Stimulated activated CD4-positive, alpha-beta T cell treated with anti-CD3 and anti-CD28 coated beads, Interleukin-4, amount 100 ng/mL, for 48 hours (primary cell): ENCODE measurements at places on chromosomes 6 and 20.

- no peak for DNase-seq
These were observed 16.1 kb upstream of the UNC93A start for GRCh38 chr6:167275001-167275400.

DNA sequence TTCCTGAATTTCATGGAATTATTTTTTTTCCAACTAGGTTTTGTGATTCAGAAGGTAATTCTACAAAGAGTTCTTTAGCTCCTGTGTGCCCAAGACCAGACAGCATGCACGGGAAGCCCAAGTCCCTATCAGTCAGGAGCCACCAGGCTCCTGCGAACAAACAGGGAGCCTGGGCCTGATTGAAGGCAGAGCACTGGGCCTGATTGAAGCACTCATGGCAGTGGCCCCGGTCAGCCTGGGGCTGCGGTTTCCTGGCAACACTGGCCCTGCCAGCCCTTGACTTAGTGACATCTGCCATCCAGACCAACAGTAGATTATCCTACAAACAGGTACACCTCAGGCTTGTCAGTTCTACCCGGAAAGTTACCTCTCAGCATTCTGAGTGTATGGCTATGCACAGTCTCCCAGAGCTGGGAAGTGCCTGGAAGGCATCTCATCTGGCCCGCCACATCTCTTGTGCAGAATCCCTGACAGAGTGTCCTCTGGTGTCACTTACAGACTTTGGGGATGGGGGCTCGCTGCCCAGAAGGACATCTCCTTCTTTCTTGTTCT is 133.8 kb downstream of the VEGFA start:
- no peak for DNase-seq

GRCh38 chr6:89118931-89119330 is 1.1 kb upstream of the SRSF12 start:
- DNase-seq, result no peak

DNA sequence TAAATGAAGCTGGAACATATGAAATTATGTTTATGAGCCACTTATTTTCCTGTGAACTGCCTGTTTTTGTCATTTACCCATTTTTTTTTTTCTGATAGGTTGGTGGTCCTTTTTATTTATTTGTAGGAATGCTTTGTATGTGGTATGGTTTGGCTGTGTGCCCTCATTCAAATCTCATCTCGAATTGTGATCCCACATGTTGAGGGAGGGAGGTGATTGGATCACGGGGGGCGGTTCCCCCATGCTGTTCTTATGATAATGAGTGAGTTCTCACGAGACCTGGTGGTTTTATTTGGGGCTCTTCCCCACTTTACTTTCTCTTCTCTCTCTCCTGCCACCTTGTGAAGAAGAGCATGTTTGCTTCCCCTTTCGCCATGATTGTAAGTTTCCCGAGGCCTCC is 77.3 kb downstream of the CDH26 start:
- no peak for DNase-seq

GRCh38 chr20:401682-402495 is 6.2 kb upstream of the RBCK1 start:
- no peak for DNase-seq

GRCh38 chr6:160378882-160379281 is 30.7 kb downstream of the SLC22A3 start:
- DNase-seq, result no peak

GRCh38 chr6:144160431-144161005 is 10.2 kb downstream of the STX11 start:
- DNase-seq, result no peak

- no peak for DNase-seq
These were observed at the start of gene CGA for GRCh38 chr6:87095087-87095509. CGA (minus strand) TSS chr6:87095106; CDS start chr6:87088200, 6,906 bp downstream.

DNA sequence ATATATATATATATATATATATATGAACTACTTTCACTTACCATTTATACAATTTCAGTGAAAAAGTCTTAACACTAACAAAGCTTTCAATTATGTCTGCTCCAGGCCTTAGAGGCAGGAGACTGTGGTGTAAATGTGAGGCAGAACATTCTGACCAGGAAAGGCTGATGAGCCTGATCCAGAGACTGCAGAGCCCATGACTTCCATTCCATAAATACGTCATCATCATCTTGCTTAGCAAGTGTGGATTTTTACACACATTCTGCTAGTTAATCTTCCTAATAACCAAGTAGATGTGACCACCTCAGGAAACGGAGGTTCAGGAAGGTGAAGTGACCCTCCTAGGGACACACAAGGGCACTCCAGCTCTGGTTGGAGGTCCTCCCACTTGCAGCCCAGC is 14.9 kb downstream of the TRERF1 start:
- DNase-seq, result no peak

DNA sequence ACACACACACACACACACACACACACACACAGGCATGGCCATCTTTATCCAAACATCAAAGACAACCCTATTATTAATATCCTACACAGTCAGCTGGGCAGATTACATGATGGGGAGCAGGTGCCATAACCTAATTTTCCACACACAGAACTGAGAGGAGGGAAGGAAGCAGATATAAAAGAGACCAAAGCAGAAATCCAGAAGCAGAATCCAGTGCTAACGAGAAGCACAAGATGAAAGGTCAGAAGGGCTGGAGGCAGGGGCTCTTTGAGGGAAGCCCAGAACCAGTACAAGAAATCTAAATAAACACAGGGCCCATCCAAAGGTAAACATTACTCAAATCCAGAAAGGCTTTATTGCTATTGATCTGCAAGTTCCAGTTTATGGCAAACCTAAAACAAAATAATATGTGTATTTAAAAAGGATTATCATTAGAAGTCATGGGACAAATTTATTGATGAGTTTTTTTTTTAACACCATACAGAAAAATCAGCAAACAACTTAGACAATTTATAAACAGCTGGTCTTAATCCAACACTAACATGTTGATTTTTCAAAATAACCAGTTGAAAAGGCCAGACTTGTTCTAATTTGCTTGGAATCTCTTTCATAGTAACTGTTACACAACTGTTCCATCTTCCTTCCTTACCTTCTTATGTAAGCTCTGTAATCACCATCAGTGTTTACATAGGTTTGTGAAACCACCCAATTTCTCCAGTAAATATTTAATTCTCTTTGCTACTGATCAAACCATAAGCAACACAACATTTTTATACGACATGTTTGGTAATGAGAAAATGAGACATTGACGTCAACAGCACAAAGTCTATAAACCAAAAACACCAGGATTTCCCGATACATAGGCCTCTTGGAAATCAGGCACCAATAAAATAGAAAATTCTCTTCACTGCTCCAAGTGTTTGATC is 34.2 kb downstream of the SLC23A2 start:
- DNase-seq, result no peak

- DNase-seq, result no peak
These were observed 122.3 kb downstream of the CEBPB start for GRCh38 chr20:50312682-50313521.

DNA sequence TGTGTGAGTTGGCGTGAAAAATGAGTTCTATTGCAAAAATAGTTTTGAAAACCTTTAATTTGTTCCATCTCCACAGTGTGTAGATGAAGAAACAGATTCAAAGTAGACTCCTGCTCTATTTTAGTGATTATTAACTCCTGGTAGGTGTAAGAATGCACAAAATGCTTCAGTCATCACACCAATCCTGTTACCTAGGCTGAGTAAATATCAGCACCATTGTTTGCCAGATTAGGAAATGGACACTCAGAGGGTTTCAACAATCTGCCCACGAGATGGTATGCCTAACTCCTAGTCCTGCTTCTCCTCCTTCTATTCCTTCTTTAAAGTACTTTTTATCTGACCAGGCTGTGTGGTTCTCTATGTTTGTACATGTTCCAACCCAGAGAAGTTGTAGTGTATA is 108.9 kb upstream of the AHI1 start:
- DNase-seq, result no peak

DNA sequence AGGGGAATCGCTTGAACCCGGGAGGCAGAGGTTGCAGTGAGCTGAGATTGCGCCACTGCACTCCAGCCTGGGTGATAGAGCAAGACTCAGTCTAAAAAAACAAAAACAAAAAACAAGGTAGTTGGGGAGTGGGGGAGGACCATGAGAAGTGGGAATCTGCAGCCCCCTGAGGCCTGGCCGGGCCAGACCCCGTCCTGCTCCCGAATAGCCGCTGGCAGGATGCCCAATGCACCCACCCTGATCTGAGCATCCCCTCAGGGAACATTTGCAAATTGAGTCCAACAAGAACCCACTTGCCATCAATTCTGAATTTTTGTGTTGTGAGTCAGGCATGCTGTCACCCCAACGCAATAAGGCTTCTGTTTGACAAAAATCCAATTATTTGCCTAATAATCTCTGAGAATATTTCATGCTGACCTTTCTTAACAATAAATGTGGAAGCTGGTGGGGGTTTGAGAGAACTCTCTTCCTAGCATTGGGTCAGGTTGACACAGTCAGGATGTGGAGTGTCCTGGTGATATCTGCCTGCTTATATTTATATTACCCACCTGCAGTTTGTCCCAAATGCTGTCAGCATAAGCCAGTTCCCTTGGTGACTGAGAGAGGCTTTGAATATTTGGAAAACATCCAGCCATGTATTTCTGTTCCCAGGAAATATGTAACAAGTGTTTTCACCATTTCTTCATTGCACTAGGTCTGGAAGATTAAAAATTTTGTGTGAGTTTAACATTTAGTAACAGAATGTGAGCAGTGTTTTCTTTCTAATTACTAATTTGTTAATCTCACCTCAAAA is 28.4 kb upstream of the FRMD1 start:
- no peak for DNase-seq

DNA sequence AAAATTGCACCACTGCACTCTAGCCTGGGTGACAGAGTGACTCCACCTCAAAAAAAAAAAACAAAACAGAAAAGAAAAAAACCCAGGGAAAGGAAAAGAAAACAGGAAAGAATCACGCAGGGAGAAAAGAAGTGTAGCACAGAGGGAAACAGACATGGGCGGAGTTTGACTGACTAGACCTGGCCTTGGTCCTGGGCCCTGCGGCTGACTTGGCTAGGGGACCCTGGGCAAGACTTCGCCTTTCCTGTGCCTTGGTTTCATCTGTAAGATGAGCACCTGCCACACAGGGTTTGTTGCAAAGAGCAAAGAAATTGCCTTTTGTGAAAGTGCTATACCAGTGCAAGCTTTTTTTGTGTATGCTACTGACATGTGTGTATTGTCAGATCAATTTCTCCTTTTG is 71.3 kb upstream of the KCNG1 start:
- no peak for DNase-seq

DNA sequence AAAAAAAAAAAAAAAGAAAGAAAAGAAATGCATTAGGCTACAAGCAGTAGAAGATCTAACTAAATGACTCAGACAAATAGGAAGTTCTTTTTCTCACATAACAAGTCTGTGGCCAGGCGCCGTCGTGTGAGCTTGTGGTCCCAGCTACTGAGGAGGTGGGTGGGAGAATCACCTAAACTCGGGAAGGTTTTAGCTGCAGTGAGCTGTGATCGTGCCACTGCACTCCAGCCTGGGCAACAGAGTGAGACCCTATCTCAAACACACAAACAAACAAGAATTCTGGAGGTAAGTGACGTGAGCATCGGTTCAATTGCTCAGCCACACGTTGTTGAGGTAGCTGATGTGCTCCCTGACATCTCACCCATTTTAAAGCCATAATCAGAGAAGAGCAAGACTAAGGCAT is 37.9 kb upstream of the SLC23A2 start:
- DNase-seq, result no peak

DNA sequence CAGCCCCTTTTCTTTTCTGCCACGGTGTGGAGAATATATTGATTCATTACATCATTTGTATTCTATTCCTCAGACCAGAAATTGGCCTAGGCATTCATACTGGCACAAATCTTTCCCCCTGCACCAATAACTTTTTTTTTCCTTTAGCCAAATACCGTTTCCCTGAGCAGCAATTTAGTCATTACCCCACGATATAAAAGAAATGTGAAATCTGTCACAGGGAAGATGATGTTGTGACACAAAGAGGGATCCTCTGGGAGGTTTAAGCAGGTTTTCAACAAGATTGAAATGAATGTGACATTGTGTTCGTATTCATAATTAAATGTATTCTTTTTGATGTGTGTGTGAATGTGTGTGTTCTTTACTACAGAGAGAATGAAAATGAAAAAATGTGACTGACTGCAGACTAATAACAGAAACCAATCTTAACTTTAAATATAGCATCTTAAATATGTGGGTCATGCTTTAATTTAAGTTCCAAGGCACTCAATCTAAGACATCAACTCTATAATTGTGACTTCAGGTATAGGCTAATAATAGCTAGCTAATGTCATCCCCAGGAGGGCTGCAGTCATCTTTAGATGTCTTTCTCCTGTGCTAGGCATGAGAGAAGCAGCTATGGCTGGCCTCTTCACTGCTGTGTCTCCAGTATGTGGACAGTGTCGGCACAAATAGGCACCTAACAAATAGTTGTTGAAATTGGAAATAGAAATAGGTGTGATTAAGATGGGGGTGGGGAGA is 177.7 kb downstream of the BTBD3 start:
- DNase-seq, result no peak

GRCh38 chr20:62137478-62138203 is 5.6 kb downstream of the PSMA7 start:
- DNase-seq, result no peak

DNA sequence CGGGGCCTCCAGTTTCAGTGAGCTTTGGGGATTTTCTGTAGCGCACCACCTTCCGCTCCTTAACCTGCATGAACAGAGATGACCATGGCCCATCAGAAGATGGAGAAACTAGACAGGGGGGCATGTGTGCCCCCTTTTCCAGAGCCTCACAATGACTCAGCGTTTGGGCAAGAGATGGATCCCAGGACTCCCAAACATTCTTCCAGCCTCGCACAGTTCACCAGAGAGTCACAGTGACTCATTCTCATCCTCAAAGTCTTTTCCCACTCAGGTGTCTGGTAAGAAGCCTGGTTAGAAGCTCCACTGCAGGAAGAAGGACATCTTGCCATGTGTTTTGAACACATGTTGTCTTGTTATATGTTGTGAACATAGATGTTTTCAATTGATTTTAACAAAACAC is 76.2 kb upstream of the FRMD1 start:
- no peak for DNase-seq

- DNase-seq, result no peak
These were observed 140.9 kb downstream of the JARID2 start for GRCh38 chr6:15386756-15387112.

DNA sequence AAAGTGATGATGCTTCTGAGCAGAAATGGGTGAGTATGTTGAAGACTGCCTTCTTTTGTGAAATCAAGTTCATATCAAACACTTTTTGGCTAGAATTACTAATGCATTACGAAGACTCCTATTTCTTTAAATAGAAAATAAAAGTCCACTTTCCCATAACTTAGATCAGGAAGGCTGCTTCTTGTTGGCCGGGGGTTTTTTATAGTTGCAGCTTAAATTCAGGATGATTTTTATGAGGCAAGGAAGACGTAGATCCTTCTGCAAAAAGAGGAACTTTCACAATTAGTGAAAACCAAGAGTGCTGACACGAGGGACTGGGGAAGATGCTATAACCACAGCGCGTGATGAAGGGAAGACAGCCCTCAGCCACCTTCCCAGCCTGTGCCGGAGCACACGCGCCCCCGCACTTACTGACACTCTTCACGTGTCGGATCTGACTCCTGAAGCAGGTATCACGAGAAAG is 206.1 kb upstream of the PRDM1 start:
- peak; percentile 43 for DNase-seq

- DNase-seq, result no peak
These were observed 35.4 kb downstream of the BFSP1 start for GRCh38 chr20:17495826-17496225.
